ENCODE measurements at places on chromosomes 3 and 15.

- DNase-seq = no peak
These were observed 13.1 kb upstream of the CP start for GRCh38 chr3:149234671-149235245.

GRCh38 chr15:78140292-78140691 is 8.9 kb upstream of the IDH3A start:
- no peak for DNase-seq

DNA sequence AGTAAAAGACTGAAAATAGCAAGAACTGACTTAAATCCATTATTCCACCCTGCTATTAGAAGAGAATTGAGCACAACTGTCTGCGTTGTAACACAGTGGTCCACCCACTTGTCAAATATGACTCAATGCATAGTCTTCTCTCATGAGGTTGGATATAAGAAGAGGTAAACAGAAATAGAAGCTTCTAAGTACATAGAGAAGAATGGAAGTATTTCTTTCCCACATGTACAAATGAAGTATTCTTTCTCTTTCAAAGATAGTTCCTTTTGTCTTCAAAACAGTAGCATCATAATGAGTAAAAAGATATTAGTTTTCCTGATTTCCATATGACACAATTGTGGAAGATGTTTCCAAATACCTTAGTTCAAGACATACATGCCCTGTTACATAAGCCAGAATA is 348.6 kb upstream of the CCDC54 start:
- DNase-seq = no peak

DNA sequence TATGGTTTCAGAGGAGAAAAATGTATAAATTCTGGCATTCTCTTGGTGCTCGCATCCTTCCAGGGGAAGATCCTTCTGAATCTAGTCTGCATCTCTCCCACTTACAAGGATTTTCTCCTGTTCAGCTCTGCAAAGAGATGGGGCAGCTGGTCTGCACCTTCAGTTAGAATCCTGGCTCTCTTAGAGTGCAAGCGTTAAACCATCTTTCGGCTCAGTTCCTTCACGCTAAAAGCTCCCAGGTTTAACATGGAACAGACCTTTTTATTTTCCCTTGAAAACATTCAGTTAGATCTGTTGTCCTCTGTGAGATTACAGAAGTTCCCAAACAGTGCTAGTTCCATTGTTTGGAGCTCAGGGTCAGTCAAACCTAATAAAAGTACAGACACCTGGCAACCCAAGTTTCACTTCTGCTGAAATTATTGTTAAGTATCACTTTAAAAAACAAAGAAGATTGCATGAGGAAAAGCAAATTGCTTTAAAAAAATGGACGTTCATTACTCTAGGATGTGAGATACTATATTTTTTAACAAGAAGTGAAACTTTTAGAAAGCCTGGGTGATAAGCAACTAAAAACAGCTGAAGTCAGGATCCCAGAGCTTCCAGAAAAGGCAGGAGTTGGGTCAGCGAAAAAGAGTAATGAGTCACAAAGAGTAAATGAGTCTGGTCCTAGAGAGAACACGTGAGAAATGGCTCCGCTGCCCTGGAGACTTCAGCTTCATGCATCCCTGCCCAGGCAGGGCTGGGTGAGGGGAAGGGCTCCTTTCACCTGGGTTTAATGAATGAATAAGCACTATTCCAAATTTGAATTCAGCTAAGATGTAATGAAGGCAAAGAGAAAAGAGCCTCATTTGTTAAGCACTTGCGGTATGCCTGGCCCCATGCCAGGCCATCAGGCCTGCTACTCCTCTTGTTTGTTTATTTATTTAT is 63.3 kb downstream of the ABTB1 start:
- DNase-seq = no peak

- DNase-seq = no peak
These were observed 149.4 kb upstream of the ADAMTS9 start for GRCh38 chr3:64837126-64837738.
